ENCODE measurements at places on chromosomes 2 and 18.

- no peak for DNase-seq
These were observed 51.5 kb downstream of the USP37 start for GRCh38 chr2:218516614-218517013.

- no peak for DNase-seq
These were observed 201.9 kb upstream of the SPRED2 start for GRCh38 chr2:65634304-65634703.

- DNase-seq, result no peak
These were observed 35.0 kb downstream of the ALPK2 start for GRCh38 chr18:58593938-58594337.

GRCh38 chr2:203799908-203800307, 67.7 kb upstream of the CTLA4 start:
- no peak for DNase-seq

DNA sequence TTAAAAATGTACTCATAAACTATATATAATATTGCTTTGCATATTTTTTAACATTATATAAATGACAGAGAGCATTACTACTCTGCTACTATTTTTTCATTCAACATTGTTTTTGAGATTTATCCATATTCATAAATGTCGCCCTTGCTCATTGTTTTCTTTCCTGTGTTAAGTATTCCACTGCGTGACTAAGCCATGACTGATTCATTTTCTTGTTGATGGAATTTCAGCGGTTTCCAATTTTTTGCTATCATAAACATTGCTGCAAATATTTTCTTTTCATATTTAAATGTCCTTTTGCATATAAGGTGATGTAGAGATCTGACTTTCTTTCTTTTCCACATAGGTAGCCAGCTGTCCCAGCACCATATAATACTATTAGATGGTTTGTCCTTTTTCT, 57.6 kb downstream of the SFXN5 start:
- DNase-seq, result no peak

DNA sequence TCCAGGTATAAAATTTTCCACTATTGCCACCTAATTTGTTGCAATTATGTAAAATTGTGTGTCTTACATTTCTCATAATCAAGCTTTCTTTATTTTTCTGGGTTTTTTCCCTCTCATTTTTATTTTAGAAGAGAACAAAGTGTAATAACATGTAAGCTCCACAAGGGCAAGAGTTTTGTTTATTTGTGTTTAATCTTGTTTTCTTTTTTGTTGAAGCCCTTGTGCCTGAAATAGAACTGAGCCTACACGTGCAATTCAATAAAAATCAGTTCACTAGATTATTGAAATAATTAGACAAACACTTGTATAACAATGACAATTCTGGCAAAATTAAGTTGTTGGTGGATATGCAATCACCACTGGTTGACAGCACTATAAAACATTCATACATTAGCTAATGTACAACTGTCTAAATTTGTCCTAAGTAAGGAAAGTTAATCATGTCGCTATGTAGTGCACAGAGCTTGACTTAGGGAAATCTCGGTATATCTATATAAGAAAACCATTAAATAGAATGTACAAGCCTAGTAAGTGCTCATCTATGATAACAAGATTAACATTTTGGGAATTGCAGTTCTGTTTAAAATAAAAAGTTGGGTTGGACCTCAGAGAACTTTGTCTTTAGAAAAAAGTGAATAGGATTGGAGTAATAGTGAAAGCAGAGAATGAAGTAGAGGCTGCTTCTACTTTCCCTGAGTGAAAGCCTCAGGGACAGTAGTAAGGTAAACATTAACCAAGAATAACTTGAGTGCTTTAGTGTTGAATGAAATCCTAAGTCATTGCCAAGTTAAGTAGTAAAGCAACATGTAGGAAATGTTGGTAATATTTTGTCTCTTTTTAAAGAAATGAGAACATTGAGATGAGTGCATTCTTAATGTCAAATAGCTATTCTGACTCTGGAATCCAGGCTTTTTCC, 37.4 kb upstream of the NOL4 start:
- DNase-seq, result no peak

DNA sequence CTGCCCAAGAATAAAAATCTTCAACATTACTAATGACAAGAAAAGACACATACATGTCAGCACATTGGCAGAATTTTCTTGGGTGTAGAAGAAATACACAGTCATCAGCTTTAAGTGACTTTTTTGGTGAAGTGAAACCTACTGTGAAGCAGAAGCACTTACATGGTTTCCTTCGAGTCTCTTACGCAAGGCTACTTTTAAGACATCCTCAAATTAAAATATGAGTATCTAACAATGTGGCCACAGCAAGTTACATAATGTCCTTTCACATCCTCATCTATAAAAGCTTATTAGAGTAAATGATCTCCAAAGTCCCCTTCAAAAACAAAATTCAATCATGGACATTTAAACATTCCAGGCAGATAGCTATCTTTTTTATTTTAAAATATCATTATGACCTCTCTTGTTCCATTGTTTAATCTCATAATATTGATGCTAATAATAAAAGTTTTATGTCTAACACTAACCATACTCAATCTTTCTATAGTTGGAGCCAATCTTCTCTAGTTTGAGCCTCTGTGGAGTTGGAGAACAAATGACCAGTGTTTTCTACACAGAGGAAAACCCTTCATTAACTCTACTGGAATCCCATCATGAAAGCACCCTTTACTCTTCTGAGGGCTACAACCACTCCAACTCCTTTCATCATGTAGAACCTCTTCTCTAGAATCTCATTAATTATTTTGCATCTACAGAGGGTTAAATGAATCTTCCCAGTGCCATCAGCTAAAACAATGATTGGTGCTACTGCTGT, 182.2 kb upstream of the ZFP36L2 start:
- DNase-seq, result no peak

DNA sequence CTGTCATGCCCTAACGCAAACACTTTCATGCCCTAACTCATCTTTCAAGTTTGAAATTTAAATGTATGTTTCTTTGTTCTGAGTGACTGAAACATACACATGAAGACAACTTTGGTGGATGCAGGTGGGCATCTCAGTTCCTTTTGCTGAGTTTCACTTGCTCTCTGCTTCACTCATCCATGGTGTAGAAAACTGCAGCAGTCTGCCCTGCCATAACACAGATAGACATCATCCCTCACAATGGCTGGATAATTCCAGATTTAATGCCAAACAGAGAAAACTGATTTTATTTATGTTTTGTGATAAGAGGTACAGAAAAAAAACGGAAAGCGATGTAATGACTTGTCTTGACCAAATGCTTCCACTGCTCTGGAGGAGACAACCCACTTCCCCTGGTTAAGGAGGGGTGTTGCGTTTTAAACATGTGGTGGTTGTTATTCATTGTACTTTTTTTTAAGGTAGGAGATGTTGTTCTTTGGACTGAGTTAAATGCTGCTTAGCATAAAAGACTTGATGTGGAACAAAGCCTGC, 70.4 kb downstream of the RHBDD1 start:
- DNase-seq, result no peak

GRCh38 chr2:112634874-112635157, 10.9 kb upstream of the SLC20A1 start:
- DNase-seq, result no peak

DNA sequence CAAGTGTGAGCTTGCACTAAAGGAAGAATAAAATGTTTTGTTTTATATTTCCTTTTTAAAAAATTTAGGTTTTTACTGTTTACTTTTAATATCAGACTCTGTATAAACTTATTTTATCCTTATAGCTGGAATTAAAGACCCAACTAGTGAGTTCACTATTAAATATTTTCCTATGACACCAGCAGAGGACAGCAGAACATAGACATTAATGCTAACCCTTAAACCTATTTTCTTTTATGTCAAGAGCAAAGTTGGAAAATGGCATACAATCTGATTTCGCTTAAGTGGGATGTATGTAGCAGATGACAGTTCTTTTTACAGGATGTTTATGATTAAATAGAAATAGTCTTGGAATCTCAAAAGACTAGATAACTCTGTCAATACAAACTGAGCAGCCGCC, 188.2 kb upstream of the XIRP2 start:
- no peak for DNase-seq

GRCh38 chr2:6970551-6970950, 53.3 kb downstream of the RNF144A start:
- DNase-seq, result no peak

DNA sequence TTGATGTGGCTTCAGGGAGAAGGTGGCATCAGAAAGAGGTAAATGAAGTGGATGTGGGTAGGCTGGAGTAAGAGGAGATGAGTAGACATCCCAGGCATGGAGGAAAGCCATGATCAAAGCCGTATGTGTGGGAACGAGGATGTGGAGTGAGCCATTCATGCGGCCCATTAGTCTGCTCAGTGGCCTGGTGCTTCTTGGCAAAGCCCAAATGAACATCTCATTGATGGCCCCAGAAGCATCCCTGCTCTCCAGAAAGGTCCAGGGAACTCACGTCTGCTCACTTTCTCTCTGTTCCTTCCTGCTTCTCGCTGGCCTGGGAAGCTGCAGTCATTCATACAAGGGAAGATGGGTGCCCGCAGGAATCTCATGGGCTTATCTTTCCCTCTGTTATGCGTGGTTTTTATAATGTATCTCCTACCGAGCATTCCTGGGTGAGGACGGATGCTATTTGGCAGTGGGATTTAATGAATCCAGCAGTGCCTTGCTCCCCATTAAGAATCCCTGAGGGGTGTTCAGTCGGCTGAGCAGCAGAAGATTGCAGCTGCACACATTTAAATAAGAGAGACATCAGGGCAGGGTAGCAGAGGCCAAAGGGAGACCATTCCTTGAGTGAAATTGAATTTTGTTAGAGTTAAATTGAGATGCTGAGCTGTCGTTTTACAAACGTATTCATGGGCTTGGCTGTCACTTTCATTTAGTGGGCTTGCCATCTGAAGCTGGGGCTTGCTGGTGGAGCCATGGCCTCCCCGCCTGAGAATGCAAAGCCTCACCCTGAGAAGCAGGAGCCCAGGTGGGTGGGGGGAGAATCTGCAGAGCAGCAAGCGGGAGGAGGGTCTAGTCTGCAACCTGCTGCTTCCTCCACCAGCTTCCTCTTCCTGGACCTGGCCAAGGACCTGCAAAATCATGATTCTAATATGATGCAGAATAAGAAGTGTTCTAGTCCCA, 64.5 kb downstream of the LYPD1 start:
- DNase-seq, result no peak

DNA sequence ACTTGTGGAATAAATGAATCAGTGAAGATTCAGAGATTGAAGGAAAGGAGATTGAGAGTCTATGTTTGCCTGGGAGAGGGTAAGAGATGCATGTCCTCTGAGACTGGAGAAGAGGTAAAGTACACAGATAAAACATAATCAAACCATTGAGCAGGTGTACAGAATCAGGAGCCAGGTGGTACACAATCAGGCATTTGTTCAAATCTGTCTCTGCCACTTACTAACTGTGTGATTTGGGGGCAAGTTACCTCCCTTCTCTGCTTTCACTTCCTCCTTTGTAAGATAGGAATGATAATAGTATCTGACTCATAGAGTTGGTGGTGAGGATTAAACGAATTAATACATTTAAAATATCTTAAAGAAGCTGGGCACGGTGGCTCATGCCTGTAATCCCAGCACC, 94.0 kb downstream of the CDK15 start:
- DNase-seq, result no peak

DNA sequence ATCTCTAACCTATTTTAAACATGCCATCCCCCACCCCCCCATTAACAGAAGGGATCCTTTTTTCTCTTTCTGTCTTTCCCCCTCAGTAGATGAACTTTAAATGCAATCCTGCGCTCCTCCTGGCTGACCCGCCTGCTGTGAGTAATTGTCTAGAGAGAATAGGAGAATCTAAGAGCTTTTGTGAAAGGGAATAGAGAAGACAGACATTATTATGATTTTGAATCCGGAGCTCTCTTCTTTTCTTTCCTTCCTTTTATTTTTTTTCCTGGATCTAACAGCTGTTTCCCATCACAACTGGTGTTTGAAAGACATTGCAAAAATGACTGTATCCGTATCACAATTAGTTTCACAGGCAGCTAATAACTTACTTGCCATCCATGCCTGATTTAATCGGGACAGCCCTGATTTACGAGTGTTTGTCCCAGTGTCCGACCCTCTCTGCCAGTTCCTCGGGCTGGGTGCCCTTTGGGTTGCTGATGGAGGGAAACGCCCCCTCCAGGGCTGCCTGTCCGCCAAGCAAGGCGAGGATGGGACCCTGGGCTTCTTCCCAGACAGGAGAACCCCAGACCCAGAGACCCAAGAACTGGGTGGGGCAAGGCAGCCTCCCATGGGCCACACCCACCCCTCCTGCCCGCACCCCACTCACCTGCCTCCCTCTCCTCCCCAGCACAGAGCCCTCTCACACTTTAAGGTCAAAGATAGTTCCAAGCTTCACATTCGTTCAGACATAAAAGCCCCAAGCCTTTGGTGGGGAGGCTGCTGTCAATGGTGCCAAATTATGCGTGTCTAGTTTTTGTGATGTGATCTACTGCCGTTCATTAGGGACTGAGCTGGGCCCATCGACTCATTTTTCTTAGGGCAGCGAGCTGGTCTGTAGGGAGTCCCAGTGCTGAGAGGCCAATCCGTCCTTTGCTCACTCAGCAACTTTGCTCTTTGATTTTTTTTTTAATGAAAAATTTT, 231.7 kb downstream of the ZNF516 start:
- no peak for DNase-seq

DNA sequence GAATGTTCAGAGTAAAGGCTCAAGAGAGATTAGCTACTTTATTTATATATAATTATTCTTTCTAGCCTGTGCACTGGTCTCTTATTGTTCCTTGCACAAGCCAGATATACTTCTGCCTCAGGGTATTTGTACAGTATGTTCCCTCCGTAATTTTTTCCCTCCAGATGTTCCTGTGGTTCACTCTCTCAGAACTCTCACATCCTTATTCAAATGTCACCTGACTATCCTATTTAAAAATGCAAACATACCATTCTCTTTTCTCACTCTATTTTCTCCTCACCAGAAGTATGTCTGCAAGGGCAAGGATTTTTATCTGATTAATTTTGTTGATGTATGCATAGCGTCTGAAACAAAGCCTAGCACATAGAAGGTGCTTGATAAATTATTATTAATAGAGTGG, 64.0 kb upstream of the CERS6 start:
- DNase-seq, result no peak

- no peak for DNase-seq
These were observed 40.9 kb downstream of the SCTR start for GRCh38 chr2:119483395-119483753.

GRCh38 chr2:137865954-137866540, 98.2 kb upstream of the HNMT start:
- DNase-seq, result peak; percentile 11

GRCh38 chr2:75647771-75648170, 1.2 kb downstream of the MRPL19 start:
- DNase-seq, result no peak

DNA sequence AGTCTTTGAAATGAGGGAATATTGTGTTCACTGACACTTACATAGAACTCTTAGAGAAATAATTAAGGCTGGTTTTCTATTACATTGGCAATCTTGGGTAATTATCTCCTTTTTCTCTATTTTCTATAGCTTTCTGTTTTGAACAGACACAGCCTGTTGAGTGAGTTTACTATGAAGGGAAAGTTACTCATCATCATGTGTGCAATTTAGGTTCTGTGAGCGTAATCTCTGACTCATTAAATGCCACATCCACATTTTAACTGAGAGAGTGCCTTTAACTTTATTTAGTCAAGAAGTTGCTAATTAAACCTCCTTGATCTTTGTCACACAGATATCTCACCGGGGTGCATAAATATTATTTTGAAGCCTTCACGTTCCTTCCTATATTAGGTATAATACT, 174.0 kb upstream of the SLC8A1 start:
- peak; percentile 62 for DNase-seq
